Activated CD4-positive, alpha-beta memory T cell treated with anti-CD3 and anti-CD28 coated beads, Interleukin-2, amount 10 ng/mL, durations not matched to agents 7 days and 5 days (primary cell): ENCODE measurements at places on chromosomes 5 and 9. TPM values are rescaled to one million over a fixed set of nuclear protein-coding genes. Genes with fewer than 3 reads are reported as not detected.

GRCh38 chr5:142720641-142721271 lies 34.9 kb upstream of the FGF1 start:
- H3K36me3 ChIP-seq = no peaks in the 10 kb centered on the region
- no peak overlapping the region for H3K4me3 ChIP-seq
- H3K27ac ChIP-seq = no peak overlapping the region
- no peak for DNase-seq
- H3K27me3 ChIP-seq = peaks cover 2% of the 10 kb centered on the region
- H3K4me1 ChIP-seq = peaks cover 4% of the 10 kb centered on the region

DNA sequence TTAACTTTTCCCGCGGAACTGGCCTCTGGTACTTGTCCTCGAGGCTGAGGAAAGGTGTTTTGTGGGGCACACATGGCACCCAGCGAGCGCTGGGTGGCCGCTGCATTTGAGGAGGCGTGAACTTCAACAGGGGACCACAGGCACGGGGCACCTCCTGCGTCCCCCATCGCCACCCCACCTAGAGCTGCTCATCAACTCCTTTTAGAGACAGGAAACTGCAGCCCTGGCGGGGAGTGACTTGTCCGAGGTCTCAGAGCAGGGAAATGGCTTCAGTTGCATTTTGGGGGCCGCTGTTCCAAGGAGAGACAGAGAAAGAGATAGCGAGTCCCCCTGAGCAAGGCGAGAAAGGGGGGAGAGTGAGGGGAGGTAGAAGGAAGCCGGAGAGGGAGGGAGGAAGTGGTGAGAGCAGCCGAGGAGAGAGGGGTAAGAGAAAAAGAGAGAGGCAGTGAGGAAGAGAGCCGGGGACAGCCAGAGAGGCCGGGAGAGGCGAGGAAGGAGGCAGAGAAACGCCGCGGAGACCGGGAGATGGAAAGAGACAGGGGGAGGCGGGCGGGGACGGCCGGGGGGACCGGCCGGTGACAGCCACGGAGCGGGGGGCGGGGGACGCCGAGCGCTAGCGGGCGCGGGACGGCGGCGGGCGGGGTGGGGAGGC lies 12.5 kb upstream of the LHX2 start:
- H3K27ac ChIP-seq = no peak overlapping the region
- H3K4me1 ChIP-seq = peaks cover 26% of the 10 kb centered on the region
- peaks cover 84% of the 10 kb centered on the region for H3K27me3 ChIP-seq
- H3K36me3 ChIP-seq = peaks cover 4% of the 10 kb centered on the region

GRCh38 chr9:18837402-18837801 lies 195.6 kb downstream of the SAXO1 start:
- peaks cover 9% of the 10 kb centered on the region for H3K27me3 ChIP-seq
- H3K4me1 ChIP-seq = peaks cover 4% of the 10 kb centered on the region
- no peak for DNase-seq
- H3K36me3 ChIP-seq = no peaks in the 10 kb centered on the region
- H3K4me3 ChIP-seq = no peak overlapping the region

DNA sequence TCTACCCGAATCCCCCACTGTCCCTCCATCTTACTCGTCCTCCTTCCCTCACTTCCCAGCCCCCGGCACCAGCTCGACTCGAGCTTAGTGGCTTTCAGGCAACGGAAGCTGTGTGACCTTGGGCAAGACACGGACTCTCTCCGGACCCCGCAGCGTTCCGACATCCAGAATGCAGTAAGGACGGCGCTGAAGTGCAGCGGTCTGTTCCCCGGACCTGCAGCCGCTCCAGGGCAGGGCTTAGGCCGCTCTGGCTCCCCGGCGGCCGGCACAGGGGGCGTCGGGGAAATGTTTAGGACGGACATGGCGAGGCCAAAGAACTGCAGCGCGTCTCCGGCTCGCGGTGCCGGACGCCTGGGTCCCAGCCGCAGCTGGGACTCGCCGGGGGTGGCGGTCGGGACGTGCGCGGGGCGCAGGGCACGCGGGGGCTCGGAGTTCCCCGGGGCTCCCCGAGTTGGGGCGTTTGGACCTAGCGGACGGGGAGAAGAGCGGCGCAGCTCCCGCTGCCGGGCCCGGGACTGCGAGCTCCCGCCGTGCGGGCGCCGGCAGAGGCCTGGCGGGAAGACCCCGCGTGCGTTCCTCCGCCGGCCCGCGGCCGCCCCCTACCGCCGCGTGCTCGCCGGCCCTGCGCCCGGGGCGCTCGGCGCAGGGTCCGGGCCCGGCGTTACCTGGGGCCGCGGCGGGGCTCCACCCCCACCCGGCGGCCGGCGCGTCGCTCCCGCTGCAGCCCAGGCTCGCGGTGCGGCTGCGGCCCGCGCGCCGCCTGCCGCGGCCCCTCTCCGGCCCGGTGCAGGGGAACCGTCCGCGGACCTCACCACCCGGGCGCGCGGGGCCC lies 5.6 kb upstream of the RNF44 start:
- H3K27me3 ChIP-seq = no peaks in the 10 kb centered on the region
- H3K27ac ChIP-seq = peak overlapping the region; percentile 99
- DNase-seq = peak; percentile 45
- peaks cover 8% of the 10 kb centered on the region for H3K36me3 ChIP-seq

GDA gene
- not detected for total RNA-seq

GRXCR2 gene
- total RNA-seq = not detected
